Vagina (tissue), 2 donors: ENCODE measurements at places on chromosomes 1 and 21. TPM values are rescaled to one million over a fixed set of nuclear protein-coding genes. Genes with fewer than 3 reads are reported as not detected.

Gene TRIM45
- 5.6 TPM for total RNA-seq

Gene PYHIN1
- total RNA-seq, result 4.2 TPM

DNA sequence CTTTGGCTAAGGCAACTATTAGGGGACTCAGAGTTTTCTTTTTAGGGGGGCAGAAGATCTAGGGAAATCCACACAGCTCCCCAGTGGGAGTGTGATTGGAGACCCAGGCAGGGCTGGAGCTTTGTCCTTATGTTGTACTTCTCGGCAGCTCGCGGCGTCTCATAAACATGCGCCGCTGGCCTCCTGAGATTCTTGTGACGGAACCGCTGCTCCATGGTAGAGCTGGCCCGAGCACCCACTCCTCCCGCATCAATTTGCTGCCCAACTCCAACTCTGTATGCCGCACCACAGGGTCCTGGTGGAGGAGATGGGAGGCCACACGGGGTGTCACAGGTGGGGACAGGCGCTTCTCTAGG, 143.9 kb downstream of the GALNT2 start:
- no peak for DNase-seq

Gene CAPN2
- total RNA-seq, result 208 TPM

GRCh38 chr1:85224734-85225623, 24.2 kb upstream of the SYDE2 start:
- no peak for DNase-seq

DNA sequence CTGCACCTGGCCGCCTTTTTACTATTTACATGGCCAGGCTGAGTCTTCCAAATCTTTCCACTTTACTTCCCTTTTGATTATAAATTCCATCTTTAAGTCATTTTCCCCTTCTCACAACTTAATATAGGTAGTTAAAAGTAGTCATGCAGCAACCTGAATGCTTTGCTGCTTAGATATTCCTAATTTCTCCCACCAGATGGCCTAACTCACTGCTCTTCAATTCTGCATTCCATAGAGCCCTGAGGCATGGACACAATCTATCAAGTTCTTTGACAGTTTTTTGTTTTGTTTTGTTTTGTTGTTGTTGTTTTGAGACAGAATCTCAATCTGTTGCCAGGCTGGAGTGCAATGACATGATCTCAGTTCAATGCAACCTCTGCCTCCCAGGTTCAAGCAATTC, 21.7 kb upstream of the FAAH start:
- no peak for DNase-seq

Gene GJA9
- not detected for total RNA-seq

DNA sequence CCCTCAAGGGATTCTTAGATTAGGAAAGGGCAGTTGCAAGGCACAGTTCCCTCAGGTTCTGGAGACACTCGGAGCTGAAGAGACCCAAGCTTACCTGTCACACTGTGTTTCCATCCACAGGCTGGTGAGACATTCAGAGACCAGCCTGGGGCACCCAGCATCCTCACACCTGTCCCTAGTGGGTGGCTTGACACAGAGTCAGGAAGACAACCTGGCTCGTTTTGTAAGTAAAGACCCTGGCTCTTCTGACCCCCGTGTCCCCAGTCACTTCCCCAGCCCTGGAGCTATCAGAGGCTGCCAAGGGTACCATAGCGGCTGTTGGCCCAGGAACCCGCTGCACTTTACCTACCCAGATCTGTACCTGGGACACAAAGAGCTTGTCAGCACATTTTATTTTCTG, 409.8 kb downstream of the MATN1 start:
- DNase-seq, result peak; percentile 58

DNA sequence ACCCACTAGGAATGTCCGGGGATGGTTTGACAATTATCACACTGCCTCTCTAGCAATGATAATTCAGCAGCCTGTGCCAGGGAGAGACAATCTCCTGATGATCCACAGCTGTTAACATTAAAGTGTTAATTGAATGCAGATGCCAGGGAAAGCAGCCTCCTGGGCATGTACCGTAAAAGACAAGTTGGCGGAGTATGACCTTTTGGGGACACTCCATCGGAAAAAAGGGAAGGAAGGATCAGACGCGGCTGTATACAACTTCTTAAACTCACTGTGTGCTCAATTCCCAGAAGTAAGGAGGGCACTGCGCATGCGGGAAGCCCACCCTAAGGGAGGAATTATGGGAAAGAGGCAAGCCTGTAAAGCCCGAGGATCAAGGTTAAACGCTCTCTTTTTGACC, 62.6 kb downstream of the MAP3K7CL start:
- no peak for DNase-seq

Gene DNAJC6
- 5.6 TPM for total RNA-seq

DNA sequence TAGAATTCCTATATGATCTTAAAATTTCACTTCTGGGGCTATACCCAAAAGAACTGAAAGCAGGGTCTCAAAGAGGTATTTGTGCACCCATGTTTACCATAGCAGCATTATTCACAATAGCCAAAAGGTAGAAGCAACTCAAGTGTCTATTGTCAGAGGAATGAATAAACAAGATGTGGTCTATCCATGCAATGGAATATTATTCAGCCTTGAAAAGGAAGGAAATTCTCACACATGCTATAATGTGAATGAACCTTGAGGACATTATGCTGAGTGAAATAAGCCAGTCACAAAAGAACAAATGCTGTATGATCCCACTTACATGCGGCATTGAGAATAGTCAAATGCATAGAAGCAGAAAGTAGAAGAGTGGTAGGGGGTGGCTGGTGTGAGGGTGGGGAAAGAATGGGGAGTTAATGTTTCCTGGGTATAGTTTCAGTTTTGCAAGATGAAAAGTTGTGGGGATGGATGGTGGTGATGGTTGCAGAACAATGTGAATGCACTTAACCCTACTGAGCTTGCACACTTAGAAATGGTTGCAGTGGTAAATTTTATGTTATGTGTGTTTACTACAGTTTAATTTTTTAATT, 122.4 kb downstream of the TOMM20 start:
- DNase-seq, result no peak

Gene NIBAN1
- 22.8 TPM for total RNA-seq

DNA sequence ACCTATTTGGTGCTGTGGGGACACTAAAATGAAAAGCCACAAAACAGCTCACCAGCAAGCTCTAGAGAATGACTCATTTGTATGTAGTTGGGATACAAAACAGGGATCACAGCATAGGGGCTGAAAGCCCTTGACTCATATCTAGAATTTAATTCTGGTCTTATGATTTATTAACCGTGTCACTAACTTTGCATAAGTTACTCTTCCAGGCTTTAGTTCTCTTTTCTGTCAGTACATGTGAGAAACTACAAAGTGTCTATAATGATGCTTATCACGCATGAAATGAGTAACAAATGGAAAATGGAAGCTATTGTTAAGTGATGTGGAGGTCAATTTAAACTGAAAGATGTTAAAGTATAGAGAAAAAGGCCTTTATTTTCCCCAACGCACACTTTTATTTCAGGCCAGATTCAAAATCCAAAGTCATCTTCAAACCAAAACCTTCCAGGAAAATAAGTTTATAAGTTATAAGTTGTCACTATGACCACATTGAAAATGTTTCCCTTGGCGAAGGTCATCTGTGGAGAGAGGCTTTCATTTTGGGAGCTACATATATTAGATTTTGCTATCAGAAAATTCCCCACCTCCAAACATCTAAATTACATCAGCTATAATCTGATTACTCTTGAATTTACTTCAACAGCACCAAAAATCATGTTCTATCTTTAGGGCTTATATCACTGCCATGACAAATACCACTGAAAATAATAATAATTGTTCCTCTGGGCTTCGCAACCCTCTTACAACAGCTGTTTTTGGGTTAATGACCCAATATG, 430.5 kb downstream of the MRPL39 start:
- DNase-seq, result no peak

DNA sequence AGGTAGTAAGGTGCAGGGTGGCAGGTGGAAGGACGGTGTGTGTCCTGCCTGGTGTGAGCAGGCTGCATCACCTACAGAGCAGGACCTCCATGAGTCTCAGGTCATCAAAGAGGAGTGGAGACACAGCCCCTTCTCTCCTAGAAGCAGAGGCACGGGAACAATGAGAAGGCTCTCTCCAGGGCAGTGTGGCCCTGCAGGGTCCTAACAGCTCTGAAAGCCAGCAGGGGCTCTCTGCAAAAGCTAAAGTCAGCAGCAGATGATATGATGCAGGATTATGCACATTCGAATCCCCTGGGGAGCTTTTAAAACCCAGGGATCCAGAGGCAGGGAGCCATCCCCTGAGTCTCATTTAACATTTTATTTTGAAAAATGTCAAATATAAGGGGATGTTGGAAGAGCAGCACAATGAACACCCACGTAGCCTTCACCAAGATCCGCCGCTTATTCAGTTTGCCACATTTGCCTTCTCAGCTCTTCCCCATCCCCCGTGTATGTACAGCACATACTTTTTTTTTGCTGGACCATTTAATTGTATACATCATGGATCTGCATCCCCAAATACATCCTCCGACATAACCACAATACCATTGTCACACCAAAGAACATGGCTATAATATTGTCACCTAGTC, 88.1 kb downstream of the CNIH3 start:
- no peak for DNase-seq

GRCh38 chr21:29499229-29499628, 200.5 kb downstream of the BACH1 start:
- DNase-seq, result no peak

Gene C1orf210
- total RNA-seq, result 2.2 TPM

- no peak for DNase-seq
Measured at GRCh38 chr1:213817156-213817555, 170.6 kb upstream of the PROX1 start.

- DNase-seq, result no peak
Measured at GRCh38 chr1:119924948-119925898, 28.9 kb upstream of the ADAM30 start.

DNA sequence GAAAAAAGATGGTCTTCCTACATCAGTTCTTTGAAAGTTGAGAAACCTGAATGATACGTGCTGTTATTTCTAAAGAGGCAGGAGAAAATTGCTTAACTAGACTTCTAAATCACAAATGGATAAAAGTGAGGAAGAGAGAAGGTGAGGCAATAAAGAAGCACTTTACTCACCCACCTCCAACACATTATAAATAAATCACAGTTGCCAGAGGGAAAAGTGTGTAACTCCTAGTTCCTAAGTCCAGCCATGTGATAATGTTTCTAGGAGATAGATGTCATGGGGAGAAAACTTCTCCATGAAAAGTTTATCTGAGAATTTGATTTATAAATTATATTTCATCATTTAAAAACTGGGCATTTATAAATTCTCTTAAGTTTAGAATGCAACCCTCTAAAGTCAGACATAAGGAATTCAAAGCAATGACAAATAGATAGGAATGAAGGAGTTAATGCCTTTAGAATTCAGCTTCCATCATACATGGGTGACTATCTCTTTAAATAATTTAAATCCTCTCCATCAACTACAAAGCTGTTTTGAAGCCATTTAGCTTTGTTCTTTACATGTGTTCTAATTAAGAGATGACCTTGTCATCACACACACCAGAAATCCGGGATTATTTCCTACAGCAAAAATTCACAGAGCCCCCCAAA, 60.0 kb downstream of the NRIP1 start:
- DNase-seq, result no peak

GRCh38 chr1:248905662-248906008, 400 bp upstream of the PGBD2 start:
- DNase-seq, result no peak

DNA sequence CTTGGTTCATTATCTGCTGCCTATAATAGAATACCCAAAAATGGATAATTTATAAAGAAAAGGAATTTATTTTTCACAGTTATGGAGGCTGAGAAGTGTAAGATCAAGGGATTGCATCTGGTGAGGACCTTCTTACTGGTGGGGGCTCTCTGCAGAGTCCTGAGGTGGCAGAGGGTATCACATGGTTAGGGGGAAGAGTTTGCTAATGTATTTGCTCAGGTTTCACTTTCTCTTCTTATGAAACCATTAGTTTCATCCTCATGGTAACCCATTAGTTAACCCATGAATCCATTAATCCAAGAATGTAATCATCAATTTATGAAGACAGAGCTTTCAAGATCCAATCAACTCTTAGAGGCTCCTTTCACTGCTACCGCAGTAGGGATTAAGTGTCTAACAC, 120.6 kb downstream of the DNM3 start:
- DNase-seq, result no peak

Gene FLG2
- total RNA-seq, result not detected

GRCh38 chr1:231279081-231279480, 38.1 kb downstream of the GNPAT start:
- DNase-seq, result no peak

Gene AADACL3
- total RNA-seq, result not detected

DNA sequence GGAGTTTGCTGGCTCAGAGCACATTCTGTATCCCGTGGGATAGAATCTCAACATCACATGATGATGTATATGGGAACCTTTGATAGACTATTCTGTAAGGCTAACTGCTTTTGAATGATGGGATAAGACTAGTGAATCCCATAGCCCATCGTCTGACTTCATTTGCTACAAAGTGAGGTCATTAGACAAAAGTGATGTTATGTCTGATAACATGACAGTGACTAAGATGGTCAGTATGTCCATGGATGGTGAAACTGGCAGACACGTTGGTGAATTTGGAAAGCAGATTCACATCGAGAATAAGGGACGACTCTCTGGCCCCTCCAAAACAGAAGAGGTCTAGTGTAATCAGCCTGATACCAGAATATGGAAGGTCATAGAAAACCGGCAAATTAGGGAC, 108.4 kb downstream of the HHAT start:
- no peak for DNase-seq
